Fibroblast of mammary gland (primary cell): ENCODE measurements at places on chromosomes 7 and 10.

DNA sequence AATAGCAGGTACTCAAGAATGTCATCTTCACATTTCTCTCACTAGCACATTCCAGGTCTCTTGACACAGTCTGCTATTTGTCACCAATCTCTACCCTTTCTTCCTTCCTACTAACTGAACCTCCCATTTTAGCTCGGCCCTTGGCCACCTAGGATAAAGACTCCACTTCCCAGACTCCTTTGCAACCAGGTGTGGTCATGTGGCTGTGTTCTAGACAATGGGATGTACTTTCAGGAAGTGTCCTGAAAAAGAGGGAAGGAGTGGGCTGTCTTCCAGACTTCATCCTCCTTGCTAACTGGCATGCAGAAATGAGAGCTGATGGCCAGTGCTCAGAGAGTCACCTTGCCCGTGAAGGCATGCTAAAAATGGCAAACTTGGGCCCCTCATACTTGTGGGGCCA lies 139.2 kb downstream of the AMPH start:
- DNase-seq: no peak

DNA sequence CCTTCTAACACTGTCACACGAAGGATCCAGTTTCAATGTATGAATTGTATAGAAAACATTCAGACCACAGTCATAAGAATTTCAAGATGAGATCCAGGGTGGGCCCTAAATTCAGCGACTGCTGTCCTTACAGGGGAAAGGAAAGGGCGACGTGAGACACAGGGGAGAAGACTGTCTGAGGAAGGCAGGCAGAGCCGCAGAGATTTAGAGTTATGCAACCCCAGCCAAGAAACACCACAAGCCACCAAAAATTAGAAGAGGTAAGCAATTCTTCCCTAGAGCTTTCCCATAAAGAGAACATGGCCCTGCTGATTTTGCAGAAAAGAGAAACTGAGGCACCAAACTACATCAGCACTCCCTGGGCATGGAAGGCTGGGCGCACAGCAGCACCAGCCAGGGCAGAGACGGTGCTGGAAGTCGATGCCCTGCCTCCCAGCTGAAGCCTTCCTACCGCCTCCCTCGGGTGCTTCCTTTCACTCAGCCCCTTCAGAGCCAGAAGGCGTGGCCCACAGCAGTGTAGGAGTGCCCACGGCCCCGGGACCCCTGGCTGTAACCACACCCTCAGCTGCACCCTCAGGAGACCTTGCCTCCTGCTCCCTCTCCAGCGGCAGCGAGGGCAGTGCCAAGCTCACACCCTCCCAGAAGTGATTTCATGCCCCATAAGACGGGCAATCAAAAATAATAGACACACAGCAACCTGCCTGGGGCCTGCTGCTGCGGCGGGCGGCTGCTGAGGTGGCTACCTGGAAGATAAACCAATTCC lies 81.0 kb upstream of the LRRC4 start:
- no peak for DNase-seq

GRCh38 chr7:42080841-42081586 lies 156.0 kb downstream of the GLI3 start:
- no peak for DNase-seq

GRCh38 chr7:119197877-119198527 lies 973.5 kb downstream of the ANKRD7 start:
- peak; percentile 53 for DNase-seq

DNA sequence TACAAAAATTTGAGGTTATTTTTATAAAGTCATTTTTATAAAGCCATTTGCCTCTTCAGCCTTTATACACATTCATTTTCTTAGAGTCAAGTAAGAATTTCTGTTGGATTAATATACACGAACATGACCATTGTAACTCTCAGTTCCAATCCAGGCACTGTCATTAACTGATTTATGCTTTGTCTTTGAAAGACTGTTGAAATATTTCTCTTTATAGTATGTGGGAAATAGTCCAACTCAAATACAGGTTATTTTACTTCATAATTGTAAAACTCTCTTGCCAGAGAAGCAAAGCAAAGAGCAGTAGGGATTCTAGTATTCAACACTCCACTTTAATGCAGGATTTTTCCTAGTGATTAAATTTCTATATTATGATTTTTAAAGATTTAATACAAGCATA lies 36.5 kb upstream of the PAPSS2 start:
- no peak for DNase-seq

GRCh38 chr7:5502721-5503243 lies 79.1 kb upstream of the TNRC18 start:
- DNase-seq: no peak

GRCh38 chr10:12825260-12825849 lies 176.2 kb downstream of the CCDC3 start:
- no peak for DNase-seq

- DNase-seq: no peak
Observed at GRCh38 chr10:50395851-50396250, 144.5 kb upstream of the ASAH2 start.

DNA sequence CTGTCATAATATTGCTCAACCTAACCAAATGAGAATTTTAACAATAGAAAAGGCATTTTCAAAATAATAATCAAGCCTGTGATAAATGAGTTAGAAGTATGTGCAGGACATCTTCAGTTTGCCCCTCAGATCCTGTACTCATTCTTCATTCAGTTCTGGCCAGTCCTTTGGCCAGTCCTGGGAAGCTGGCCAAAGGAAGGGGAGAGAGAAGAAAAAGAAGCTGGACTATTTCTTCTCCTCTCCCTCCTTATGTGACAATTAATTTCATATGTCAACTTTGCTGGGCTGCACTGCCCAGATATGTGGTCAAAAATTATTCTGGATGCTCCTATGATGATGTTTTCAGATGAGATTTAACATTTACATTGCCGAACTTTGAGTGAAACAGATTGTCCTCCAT lies 31.6 kb upstream of the ITGB8 start:
- DNase-seq: no peak

GRCh38 chr7:64959072-64959747 lies 31.6 kb downstream of the ZNF117 start:
- no peak for DNase-seq

GRCh38 chr10:11697718-11698527 lies 44.3 kb upstream of the ECHDC3 start:
- no peak for DNase-seq

DNA sequence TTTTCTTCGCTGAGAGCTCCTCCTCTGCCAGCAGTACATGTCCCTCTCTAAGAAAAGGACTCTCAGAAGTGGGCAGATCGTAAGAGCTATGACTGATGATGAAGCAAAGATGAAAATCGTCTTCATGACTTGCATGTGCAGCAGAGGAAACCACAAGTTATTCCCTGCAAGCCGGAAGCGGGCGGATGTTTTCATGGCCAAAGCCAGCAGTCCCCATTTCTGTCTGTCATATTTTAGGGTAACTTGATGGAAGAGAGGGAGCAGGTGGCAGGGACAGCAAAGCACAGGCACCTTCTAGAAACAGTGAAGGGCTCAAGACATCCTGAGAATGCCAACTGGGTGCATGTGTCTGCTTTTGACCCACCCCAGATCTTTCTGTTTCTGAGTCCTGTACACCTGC lies 19.9 kb downstream of the KLF6 start:
- DNase-seq: no peak

GRCh38 chr7:45685619-45686240 lies 111.6 kb downstream of the ADCY1 start:
- no peak for DNase-seq

GRCh38 chr10:52874581-52874980 lies 102.0 kb upstream of the MBL2 start:
- no peak for DNase-seq

- peak; percentile 52 for DNase-seq
Observed at GRCh38 chr7:151025924-151026671, 1.8 kb upstream of the ATG9B start.

GRCh38 chr7:26686448-26686981 lies 177.9 kb downstream of the SKAP2 start:
- DNase-seq: peak; percentile 90

- peak; percentile 92 for DNase-seq
Observed at GRCh38 chr10:33376976-33377657, 42.6 kb upstream of the NRP1 start.

GRCh38 chr7:70400829-70401380 lies 731.0 kb upstream of the GALNT17 start:
- no peak for DNase-seq

GRCh38 chr7:80279760-80280159 lies 145.1 kb downstream of the GNAI1 start:
- no peak for DNase-seq

DNA sequence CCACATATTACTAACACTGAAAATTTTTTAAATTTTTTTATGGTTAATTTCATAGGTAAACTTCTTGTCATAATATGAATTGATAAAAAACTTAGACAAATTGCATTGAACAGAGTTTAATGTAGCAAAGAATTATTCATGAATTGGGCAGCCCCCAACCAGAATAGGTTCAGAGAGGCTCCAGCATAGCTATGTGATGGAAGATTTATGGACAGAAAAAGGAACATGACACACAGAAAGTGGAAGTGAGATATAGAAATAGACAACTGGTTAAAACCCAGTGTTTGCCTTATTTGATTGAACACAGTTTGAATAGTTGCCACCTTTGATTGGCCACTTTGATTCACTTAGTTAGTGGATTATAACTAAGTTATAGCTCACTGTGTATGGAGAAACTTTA lies 87.2 kb downstream of the AHR start:
- DNase-seq: no peak

DNA sequence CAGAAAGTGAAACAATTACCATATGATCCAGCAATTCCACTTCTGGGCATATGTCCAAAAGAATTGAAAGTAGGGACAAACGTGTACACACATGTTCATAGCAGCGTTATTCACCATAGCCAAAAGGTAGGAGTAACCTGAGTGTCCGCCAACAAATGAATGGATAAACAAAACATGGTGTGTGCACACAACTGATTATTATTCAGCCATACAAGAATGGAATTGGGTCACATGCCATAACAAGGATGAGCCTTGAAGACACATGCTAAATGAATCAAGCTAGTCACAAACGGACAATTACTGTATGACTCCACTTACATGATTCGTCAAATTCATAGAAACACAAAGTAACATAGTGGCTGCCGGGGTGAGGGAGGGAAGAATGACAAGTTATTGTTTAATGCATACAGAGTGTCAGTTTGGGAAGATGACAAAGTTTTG lies 4.1 kb upstream of the OIT3 start:
- peak; percentile 57 for DNase-seq

DNA sequence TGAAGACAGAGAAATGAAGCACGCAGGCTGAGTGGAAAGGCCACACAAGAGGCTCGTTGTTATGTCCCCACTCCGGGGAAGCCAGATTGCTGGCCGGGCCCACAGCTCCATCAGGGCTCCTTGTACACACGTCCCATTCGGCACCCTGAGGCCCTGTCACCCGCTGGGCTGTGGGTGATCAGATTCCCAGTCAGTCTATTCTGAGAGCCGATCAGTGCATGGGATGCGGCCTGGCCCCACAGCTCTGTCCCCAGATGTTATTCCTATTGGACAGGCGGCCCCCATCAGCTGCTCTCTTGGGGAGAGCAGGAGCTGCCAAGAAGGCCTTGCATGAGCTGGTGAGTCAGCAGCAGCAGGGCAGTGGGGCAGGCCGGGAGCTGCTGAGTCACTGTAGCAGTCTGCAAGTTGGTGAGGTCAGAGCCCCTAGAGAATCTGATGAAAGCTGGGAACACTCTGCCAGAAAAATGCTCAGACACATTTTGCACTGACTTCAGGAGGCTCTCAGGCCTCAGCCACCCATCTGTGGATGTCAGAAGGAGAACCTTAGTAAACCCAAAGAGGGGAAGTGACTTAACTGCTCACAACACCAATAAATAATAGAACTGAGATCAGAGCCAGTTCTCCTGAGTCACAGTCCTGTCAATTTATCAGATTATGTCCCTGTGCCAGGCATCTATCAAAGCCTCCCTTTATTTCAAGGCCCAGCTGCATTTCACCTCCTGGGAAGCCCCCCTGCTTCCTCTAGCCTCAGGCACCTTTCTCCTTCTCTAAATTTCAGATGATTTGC lies 9.4 kb upstream of the PSAP start:
- peak; percentile 100 for DNase-seq

DNA sequence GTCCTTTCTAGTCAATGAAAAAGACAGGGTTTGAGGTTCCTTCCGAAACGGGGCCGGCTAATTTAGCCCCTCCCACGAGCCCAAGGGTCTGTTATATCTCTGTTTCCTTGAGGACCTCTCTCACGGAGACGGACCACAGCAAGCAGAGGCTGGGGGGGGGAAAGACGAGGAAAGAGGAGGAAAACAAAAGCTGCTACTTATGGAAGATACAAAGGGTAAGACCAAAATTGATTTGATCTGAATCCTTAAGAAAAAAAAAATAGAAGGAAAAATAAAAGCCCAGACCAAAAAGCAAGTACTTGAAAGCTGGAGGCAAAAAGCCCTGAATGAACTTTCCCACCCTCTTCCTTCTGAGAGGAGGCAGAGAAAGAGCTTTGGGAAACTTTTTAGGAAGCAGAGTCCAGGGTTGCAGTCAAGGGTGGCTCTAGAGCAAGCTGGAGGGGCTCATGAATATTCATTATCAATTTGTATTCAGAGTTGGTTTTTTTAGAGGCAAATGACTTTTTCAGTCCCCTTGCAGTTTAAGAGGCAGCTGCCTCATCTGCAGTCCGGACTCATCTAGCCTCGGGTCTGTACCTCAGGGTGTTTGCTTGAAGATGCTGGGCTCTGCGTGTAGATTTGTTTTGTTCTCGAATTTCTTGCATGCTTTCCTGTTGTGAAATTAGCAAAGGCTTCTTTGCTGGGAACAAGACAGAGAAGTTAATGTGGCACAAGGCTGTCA lies at the start of gene ENTPD1:
ENTPD1 (plus strand) TSS at position 123 of the 721 bp plus-strand sequence; CDS start at position 200, 77 bp downstream.
- peak; percentile 8 for DNase-seq

GRCh38 chr10:79101560-79102497 lies 33.1 kb downstream of the ZMIZ1 start:
- DNase-seq: no peak

GRCh38 chr10:31599626-31600504 lies 280.8 kb downstream of the ZEB1 start:
- DNase-seq: no peak

DNA sequence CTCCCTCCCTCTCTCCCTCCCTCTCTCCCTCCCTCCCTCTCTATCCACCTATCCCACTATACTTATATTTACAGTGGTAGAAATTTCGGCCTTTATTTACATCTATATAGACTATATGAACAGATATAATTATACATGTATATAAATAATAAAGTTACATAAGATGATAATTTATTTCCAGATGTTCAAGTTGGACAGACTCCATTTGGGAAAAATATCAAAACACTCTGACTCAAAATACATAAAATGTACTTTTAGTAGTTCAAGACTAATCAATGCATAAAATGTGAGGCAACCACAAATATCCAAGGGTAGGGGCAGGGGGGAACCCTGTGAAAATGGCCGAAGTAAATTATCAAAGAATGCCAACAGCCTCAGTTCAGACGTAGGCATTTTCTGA lies 203.0 kb downstream of the FANK1 start:
- DNase-seq: no peak

DNA sequence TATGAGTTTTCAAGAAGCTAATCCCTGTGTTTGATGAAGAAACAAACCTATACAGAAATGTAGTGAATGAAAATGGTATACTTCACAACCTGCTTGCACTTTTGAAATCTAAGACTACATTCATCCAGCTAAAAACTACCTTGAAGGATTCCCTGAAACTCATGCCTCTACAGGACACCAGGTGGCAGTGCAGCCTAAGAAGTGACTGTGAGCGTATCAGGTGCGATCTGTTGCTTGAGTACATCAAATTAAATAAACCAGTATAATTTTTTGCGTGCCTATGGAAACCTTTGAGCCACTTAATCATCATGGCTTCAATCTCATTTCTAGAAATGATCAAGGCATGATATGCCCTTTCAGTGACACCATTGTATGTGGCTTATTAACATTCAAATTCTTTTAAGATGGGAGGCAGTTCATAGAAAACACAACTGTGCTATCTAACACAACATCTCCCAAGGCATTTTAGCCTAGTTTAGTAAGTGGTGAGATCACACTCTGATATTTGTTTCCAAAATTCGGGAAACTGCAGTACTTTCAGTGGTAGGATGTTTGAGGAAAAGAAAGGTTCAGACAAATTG lies 57.4 kb downstream of the PPP1R17 start:
- peak; percentile 75 for DNase-seq
